ENCODE measurements at places on chromosomes 16 and 17. TPM values are rescaled to one million over a fixed set of nuclear protein-coding genes. Genes with fewer than 3 reads are reported as not detected.

Gene CDK5R1
- 2.5 TPM for total RNA-seq

Gene SHISA9
- not detected for total RNA-seq

GRCh38 chr17:28402224-28402630 is 3.8 kb downstream of the SLC46A1 start:
- no peak overlapping the region for H3K4me3 ChIP-seq
- H3K27ac ChIP-seq = no peak overlapping the region
- no peaks in the 10 kb centered on the region for H3K27me3 ChIP-seq
- peaks cover 33% of the 10 kb centered on the region for H3K36me3 ChIP-seq
- no peak for DNase-seq

GRCh38 chr16:9279291-9280068 is 188.0 kb downstream of the HAPSTR1 start:
- DNase-seq = no peak
- H3K27me3 ChIP-seq = no peaks in the 10 kb centered on the region
- H3K27ac ChIP-seq = no peak overlapping the region
- no peaks in the 10 kb centered on the region for H3K4me1 ChIP-seq
- no peaks in the 10 kb centered on the region for H3K36me3 ChIP-seq
- no peak overlapping the region for H3K4me3 ChIP-seq

- H3K27ac ChIP-seq = no peak overlapping the region
- no peaks in the 10 kb centered on the region for H3K36me3 ChIP-seq
- peaks cover 5% of the 10 kb centered on the region for H3K4me1 ChIP-seq
- DNase-seq = no peak
- H3K27me3 ChIP-seq = no peaks in the 10 kb centered on the region
These were observed 12.6 kb upstream of the CDR2 start for GRCh38 chr16:22386976-22387375.

DNA sequence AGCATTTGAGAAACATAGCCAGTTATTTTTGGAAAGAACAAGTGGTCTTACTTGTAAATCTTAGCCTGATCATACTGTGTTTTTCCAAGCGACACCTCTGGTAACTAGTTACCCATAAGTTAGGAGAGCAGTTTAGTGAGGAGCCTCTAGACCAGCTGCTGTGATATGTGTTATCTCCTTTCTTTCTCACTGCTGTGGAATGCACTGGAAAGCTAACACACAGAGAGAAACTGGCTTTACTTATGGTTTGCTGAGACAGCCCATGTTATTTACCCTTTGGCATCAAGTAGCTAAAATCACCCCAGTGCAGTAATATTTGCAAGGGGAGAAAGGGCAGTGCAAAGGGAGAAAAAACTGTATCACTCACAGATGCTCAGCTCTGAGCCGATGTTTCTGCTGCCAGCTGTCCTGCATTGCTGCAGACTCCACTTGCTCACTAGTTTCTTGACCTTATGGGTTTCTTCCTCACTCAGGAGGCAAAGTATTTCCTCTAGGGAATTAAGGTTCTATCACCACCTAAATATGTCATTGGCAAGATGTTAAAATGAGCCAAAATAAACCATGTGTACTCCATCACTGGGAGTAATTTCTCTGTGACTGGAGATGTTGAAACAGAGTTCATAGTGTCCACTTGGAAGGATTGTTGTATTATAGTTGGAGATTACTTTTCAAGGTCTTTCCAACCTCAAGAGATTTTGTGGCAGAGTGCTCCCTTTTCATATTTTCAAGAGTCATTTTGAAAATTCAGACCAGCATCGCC is 2.3 kb downstream of the RBFOX1 start:
- H3K4me3 ChIP-seq = no peak overlapping the region
- H3K27ac ChIP-seq = no peak overlapping the region
- H3K36me3 ChIP-seq = no peaks in the 10 kb centered on the region
- DNase-seq = no peak
- H3K27me3 ChIP-seq = no peaks in the 10 kb centered on the region
- no peaks in the 10 kb centered on the region for H3K4me1 ChIP-seq

Gene SULT1A2
- total RNA-seq = 34.2 TPM

All from HepG2 (cell line).